SIG-M5 (cell line): ENCODE measurements at places on chromosomes 1 and 21.

GRCh38 chr1:54581621-54582035 lies 33.6 kb downstream of the ACOT11 start:
- DNase-seq: no peak

- DNase-seq: no peak
Measured at GRCh38 chr1:41507836-41508235, 23.4 kb upstream of the EDN2 start.

DNA sequence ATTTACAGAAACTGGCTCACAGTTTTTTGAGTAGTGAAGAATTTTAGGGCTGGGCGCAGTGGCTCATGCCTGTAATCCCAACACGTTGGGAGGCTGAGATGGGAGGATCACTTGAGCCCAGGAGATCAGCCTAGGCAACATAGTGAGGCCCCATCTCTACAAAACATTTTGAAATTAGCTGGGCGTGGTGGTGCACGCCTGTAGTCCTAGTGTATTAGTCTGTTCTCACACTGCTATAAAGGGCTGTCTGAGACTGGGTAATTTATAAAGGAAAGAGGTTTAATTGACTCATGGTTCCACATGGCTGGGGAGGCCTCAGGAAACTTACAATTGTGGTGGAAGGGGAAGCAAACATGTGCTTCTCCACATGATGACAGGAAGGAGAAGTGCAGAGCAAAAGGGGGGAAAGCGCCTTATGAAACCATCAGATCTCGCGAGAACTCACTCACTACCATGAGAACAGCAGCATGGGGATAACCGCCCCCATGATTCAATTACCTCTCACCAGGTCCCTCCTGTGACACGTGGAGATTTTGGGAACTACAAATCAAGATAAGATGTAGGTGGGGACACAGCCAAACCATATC lies 24.4 kb upstream of the DYRK1A start:
- no peak for DNase-seq

DNA sequence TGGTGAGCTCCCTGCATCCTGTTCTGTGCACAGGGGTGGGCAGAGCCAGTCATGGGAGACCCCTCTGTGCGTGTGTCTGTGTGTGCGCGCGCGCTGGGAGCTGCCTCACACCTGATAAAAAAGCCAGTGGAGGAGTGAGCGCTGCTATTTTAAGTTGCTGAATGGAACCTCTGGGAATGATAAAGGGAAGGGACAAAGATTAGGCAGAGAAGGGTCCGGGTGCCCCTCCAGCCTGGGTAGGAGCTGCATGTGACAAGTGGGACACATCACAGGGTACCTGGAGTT lies 847 bp downstream of the ADORA1 start:
- no peak for DNase-seq

DNA sequence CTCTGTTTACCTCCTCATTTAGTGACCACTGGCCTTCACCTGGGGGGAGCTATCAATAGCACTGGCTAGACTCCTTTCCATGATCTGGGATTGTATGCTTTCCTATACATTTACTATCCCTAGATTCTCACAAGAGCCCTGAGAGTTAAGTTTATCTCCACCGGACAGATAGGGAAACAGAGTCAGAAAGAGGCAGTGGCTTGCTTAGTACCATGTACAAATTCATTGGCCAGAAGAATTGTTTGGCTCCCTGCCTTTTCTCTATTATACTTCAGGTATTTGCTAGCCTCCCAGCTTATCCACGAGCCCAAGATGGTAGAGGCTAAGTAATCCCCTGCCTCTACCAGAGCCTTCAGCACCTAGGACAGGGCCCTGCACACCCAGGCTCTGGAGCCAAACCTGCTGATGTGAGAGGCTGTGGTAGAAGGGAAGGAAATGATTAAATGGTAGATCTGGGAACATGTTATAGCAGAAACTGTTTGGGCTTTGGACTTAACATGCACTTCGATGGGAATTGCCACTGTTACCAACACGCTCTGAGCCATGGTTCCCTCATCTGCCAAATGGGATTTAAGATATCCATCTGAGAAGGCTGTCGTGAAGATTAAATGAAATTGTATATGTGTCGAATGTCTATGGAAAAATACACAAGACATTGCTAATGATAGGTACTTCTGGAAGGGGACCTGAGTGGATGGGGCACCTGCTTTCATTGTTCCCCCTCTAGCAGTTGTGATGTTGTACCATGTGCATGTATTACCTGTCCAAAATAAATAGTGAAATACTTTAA lies 3.1 kb upstream of the BLACAT1 start:
- no peak for DNase-seq

- DNase-seq: no peak
Measured at GRCh38 chr1:9737057-9737456, 85.5 kb downstream of the PIK3CD start.

DNA sequence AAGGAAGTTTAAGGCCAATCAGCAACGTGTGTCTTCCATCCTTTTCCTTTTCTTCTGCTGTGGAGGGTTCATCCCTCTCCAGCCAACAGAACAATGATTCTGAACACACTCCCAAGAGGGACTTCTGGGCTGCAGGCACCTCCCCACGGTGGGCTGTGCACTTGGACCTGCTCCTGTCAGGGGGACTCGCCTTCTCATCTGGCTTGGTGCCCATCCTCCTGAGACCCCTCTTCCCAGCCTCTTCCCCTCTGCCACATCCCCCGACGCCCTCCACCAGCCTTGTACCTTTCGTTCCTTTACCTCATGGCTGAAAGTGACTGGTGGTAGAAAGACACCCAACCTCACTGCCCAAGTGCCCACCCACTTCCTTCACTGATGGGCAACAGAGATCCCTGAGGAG lies 26.0 kb upstream of the SLAMF9 start:
- no peak for DNase-seq

DNA sequence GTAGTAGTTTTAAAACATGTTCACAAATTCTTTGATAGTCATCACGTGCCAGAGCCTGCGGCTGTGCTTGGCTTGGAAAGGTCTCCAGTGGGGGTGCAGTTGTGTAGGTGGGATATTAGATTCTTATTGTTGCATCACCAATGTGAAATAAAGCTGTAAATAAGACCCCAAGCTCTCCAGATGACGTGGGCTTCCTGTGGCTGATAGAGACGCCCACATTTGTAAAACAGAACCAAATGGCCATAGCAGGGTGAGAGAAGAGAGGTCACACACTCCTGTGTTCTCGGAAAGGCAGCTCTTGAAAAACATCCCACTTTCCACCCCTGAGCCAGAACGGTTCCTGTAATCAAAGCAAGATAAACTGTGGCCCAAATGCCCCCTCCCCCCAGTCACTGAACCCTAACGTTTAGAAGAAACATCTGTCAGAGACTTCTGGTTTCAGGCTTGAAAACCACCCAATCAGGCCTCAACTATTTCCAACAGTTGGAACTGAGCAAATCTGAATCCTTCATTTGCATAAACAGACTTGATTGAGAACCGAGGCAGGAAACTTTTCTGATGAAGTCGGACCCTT lies 6.6 kb upstream of the NTPCR start:
- no peak for DNase-seq

- no peak for DNase-seq
Measured at GRCh38 chr1:200869753-200870391, 2.9 kb upstream of the GPR25 start.

GRCh38 chr1:48249868-48250267 lies 27.4 kb downstream of the SLC5A9 start:
- DNase-seq: no peak

DNA sequence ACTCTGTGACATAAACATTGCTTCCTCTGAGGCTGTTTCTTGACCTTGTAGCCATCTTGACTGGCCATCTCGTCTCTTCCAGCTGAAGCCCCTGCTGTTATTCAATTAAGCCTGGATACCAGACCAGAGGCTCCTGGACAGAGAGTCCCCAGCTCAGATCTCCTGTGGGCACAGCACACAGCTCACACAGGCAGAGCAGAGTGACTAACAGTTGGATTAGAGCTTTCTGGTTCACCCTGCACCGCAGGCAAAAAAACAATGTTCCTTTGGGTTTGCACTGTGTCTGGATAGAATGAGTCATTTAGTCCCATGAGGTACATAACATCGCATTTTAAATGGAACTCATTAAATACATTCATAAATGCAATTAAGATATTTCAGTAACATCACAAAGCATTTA lies 33.4 kb upstream of the USH2A start:
- no peak for DNase-seq

- peak; percentile 63 for DNase-seq
Measured at GRCh38 chr1:152185544-152186391, 26.7 kb upstream of the RPTN start.

GRCh38 chr1:146010126-146010738 lies 11.3 kb downstream of the HJV start:
- no peak for DNase-seq

DNA sequence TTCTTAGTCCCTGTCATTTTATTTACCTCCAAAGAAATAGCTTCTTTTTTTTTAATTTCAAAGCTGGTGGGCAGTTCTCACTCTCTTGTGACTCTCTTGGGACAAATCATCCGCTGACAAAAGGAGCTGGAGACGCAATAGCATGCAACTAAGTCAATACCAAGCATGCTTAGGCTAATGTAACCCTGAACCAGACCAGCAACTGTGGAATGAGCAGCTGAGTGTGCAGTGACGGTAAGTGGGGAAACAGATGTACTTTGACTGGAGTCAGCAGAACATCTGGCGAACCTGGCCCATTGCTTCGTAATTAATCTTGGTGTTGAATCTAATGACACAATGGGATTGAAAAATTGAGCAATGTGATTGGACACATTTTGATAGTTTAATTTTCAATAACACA lies 280.7 kb upstream of the PLXNA2 start:
- no peak for DNase-seq

DNA sequence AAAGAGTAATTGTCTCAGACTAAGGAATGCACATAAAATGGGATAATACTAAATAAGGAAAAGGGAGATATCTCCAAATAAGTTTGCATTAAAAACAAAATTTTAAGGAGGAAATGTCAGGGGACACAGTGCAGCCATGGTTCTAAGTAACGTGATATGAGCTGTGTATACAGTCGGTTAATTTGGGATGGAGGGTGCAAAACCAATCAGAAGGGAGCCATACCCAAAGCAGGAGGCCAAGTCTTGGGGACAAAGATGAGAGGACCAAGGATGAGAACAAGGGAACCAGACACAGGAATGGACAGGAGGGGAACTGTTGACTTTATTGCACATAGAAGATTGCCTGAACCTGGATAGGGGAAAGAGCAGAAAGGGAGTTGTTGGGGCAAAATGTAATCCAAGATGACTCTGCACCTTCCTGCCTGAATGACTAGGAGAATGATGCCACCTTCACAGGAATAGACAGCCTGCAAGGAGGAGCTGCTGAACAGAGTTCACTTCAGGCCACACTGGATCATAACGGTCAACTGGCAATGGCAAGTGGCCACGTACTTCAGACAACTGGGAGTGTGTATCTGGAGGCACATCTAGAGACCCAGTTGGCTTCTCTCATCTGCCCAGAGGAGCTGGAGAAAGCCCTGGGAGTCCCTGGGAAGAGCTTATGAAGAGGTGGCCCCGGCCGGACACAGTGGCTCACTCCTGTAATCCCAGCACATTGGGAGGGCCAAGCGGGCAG lies 22.0 kb upstream of the BOLA1 start:
- DNase-seq: no peak

- no peak for DNase-seq
Measured at GRCh38 chr1:41382480-41383090, 21.4 kb downstream of the FOXO6 start.

GRCh38 chr1:242002072-242002471 lies 3.2 kb upstream of the MAP1LC3C start:
- no peak for DNase-seq

GRCh38 chr1:10415211-10415930 lies 14.9 kb upstream of the CENPS start:
- DNase-seq: peak; percentile 70

DNA sequence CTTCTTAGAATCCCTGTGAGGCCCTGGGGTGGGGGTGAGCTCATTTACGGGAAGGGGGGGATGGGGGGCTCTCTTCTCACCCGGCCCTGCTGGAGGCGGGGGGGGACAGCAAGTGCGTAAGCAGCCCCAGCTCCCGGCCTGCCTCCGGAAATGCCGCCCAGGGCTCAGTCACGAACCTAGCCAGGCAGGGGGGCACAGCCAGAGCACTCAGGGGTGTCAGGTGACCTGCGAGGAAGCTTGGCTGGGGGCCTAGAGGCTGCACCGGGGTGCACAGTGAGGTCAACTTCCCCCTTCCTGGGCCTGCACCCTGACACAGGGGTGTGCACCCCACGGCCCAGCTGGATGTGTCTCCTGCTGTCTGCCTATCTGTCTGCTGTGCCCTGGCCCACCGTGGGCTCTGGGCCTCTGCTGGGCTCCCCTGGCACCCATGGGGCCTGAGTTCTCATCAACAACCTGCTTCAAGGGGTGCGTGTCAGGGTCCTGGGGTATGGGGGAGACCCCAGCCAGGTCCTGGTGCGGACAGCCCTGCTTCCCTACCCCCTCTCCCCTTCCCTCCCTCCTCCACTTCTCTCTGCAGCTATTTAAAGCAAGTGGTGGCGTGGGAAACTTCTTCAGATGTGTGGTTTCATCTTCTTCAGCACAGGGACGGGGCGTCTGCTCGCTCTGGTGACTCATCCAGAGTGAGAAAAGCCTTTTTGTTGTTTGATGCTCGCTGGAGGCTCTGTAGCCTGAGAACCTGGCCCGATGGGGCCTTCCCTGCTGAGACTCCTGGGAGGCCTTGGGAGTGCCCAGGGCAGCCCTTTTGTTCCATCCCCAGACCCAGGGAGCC lies 92.5 kb upstream of the RUNX3 start:
- peak; percentile 67 for DNase-seq

DNA sequence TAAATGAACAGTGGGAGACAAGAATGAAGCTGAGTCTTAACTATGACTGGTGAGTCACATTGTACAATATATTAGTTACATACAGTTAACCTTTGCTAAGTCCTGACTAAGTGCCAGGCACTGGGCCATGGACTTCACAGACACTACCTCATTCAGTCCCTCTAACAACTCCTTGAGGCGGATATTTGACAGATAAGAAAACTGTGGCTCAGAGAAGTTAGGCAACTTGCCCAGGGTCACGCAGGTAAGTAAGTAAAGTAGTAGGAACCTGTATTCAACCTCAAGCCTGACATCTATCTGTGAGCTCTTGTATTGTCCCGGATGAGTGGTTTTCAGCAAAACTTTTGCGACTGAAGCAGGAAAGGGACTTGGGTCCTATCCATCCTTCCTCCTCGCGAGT lies 62.1 kb downstream of the GNG12 start:
- no peak for DNase-seq

DNA sequence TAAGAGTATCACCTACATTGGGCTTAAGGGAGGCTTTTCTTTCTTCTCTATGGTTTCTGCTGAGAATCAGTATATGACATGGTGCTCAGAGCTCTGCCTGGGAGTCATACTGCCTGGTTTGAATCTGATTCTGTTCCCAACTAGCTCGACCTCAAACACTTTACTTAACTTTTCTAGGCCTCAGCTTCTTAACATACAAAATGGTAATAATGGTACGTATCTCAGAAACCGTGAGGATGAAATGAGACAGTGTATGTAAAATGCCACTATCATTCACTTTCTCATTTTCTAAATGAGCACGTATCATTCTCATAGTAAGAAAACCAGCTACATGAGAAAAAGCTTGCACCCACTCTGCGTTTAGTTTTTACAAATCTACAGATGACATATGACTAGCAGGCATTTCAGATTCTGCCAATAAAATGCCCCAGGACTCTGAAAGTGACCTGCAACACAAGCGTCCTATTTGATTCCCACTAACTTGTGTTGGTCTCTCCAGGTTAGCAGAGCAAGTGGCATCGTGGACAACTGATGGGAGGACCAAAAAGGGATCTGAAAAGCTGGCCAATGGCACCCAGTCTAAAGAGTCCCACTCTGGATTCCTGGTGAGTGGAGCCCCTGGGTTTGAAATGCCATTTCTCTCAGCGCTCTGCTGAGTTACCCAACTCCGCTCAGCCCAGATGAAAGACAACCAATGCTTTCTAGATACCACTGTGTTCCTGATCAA lies 6.1 kb downstream of the CTNNBIP1 start:
- no peak for DNase-seq

- no peak for DNase-seq
Measured at GRCh38 chr1:38534473-38534823, 325.1 kb downstream of the RRAGC start.
